Right ventricle myocardium inferior (tissue), 1 donor: ENCODE measurements at places on chromosomes 6 and 20. TPM values are rescaled to one million over a fixed set of nuclear protein-coding genes. Genes with fewer than 3 reads are reported as not detected.

DNA sequence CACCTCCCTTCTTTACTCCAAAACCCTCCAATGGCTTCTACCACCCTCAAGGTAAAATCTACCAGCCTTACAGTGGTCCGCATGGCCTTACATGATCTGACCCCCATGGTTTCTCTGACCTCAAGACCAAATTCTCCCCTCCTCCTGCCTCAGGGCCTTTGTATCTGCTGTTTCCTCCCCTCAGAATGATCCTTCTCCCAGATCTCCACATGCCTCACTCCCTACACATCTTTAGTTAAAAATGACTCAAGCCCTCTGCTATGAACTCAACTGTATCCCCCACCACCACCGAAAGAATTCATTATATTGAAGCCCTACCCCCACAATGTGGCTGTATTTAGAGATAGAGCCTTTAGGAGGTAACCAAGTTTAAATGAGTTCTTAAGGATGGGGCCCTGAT, 4.1 kb downstream of the SLC23A2 start:
- no peak for DNase-seq

DNA sequence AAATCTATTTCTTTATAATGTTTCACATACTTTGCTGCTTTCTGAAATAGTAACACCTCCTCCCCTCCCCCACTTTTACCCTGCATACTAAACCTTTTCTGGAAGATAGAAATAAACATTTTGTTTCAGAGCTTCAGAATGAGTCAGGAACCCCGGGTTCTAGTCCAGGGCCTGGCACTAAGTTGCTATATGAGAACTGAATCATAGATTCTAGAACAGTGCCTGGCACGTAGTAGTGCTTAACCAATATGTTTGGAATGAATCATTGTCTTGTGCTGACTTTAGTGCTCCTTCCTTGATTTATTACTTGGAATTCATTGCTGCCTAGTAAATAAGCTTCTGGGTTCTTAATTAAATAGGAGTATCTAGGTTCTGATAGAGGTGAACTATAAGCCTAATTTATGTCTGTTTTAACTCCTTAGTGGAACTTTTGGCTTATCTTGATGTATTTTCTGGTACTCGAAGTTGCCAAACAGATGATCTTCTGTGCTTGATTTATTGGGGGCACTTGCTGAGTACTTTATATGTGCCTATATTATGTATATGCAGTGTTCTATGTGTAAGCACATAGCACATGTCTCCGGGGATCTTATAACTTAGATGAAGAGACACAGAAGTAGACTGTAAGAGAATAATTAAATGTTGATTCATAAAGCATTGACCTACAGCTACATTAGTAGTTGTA, 18.6 kb downstream of the TAB2 start:
- DNase-seq: no peak

GRCh38 chr6:26012061-26012460, 49.5 kb downstream of the TRIM38 start:
- no peak for DNase-seq

GRCh38 chr6:39037082-39037508, 11.5 kb upstream of the GLP1R start:
- DNase-seq: no peak

GRCh38 chr6:13557841-13558240, 16.6 kb upstream of the SIRT5 start:
- DNase-seq: no peak

DNA sequence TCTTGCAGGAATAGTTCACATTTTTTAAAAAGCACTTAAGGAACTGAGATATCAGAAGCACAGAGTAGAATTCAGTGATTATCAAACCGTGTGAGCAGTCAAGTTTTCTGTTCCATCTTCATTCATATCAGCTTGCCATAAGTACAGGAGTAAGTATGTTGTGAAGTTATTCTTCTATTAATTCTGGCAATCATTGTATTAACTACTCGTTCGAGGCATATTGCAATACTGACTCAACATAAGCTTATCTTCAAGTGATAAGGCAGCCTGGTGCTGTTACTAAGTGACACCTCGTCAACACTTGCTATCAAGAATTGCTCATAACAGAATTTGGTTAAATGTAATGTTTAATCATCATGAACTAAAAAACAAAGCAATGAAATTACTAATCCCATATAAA, 75.7 kb upstream of the SNX9 start:
- no peak for DNase-seq

- no peak for DNase-seq
Measured at GRCh38 chr6:122202576-122203137, 196.8 kb upstream of the HSF2 start.

DNA sequence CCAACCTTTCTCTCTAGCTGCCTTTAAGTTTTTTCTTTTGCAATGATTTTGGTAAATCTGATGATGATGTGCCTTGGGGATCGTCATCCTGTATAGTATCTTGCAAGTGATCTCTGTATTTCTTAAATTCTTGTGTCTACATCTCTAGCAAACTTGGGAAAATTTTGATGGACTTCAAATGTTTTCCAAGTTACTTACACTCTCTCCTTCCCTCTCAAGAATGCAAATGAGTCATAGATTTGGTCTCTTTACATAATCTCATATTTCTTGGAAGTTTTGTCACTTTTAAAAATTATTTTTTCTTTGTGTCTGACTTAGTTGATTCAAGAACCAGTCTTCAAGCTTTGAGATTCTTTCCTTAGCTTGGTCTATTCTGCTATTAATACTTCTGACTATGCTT, 176.4 kb downstream of the TBC1D32 start:
- no peak for DNase-seq

DNA sequence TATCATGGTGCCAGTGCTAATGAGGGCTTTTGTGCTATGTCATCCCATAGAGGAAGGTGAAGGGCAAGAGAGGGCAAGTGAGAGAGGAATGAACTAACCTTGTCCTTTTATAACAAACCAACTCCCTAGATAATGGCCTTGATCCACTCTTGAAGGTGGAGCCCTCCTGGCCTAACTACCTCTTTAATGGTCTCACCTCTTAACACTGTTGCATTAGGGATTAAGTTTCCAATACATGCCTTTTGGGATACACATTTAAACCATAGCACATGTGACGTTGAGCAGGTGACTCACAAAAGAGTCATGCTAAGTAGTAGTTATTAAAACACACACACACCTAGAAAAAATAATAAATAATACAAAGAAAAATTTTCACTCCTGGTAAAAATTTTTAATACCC, 36.9 kb downstream of the CCN2 start:
- no peak for DNase-seq

DNA sequence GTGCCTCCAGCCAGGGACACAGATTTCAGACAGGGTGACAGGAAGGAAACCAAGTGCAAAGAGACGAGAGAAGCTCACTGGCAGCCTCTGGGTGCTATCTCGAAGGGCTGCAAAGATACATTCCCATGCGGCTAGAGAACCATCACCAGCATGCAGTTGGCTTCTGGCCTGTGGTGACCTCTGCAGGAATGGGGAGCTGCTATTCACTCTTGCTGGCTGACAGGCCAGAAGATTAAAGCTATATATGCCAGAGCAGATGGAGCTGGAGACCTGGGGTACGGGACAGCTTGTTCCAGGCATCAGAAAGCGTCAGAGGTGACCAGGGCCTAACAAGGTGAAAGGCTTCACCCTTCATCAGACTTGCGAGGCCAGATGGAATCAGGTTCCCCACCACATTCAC, 20.0 kb downstream of the MAP1LC3A start:
- DNase-seq: peak; percentile 74

DNA sequence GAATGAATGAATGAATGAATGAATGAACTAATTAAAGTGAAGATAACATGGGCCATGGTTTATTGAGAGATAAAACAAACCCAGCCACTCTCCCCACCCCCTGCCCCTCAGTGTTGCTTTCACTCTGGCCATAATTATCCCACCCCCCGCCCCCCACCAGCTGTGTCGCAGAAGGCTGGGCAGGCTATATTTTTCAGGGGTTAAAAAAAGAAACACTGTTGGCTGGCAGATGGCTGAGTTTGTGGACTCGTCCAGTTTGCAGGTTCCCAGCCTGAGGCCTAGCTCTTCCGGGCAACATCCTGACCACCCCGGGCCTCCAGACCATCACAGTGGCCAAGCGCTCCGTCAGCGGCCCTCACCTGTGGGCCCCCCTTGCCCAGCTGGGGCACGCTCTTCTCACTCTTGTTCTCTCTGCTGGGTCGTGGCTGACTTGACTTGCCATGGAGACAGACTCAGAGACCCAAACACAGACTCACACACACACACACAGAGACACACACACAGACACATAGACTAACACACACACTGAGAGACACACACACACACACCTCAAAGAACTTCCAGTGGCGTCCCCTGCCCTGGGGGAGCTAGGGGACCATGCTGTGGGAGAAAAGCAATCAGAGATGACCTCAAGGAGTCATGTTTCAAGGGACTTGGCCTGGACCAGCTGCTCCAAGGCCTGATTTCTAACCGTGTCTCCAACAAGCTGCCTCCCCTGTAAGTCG, 2.2 kb upstream of the GRM4 start:
- DNase-seq: no peak

- no peak for DNase-seq
Measured at GRCh38 chr20:52859156-52859876, 112.8 kb upstream of the TSHZ2 start.

DNA sequence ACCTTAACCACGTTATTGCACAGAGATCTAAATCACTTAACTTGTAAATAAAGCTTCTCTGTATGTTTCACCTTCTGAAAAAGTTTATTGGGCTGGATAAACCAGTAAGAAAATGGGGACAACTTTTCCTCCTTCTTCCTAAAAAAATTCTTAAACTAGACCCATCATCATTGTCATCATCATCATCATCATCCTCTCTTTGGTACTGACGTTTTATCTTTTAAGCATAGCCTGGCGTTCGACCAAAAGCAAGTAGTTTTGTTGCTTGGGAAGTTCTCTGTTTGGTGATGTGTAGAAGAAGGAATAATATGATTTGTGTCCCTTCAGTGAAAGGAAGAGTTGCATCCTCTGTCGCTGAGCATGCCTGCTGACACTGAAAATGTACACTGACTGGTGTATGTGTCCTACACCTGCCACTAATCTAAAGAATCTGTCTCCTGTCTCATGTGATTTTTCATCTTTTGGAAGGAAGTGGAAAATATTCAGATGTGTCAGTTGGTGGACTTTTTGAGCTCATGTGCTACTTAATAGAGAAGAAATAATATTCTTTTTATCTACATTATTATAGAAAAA, 2.5 kb downstream of the CLVS2 start:
- DNase-seq: no peak

- no peak for DNase-seq
Measured at GRCh38 chr20:59788811-59789397, 144.5 kb downstream of the SYCP2 start.

- no peak for DNase-seq
Measured at GRCh38 chr6:43521836-43522235, 4.9 kb downstream of the POLR1C start.

DNA sequence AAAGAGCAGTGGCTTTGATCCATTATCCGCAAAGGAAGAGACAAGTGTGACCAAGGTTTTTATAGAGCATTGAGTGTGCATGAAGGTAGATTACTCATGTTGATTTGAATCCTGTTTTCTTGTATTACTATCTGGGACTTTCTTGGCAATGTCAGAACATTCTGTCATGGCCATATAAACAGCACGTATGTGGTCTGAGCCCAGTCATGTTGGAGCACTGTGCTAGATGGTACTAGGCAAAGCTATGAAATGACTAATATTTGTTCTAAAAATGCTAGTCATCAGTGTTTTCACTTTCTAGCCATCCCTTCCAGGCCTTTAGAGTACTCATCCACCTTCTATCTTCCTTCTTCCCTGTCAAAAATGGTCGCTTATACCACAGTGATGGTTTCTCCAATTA, 278.6 kb upstream of the FLRT3 start:
- DNase-seq: no peak

- DNase-seq: peak; percentile 82
Measured at GRCh38 chr6:13488015-13488895, 855 bp upstream of the GFOD1 start.

GRCh38 chr6:36336779-36337241, at the start of gene BNIP5:
TSS of gene BNIP5 (minus strand) at chr6:36336888. CDS start at chr6:36330690, 6,198 bp downstream.
- no peak for DNase-seq

- no peak for DNase-seq
Measured at GRCh38 chr6:137827977-137828810, 38.9 kb upstream of the TNFAIP3 start.

- DNase-seq: no peak
Measured at GRCh38 chr6:74638412-74638811, 567.4 kb downstream of the COL12A1 start.

Gene RGS17
- 0.05 TPM for total RNA-seq

Gene WFDC5
- not detected for total RNA-seq

Gene CTSZ
- 138 TPM for total RNA-seq

Gene TRERF1
- total RNA-seq: 1.7 TPM

Gene PTCHD4
- 0.92 TPM for total RNA-seq

Gene BEND6
- total RNA-seq: 0.30 TPM

Gene PNPLA1
- total RNA-seq: not detected

Gene CENPQ
- 4.3 TPM for total RNA-seq

Gene CST8
- not detected for total RNA-seq

Gene EPPIN
- not detected for total RNA-seq

Gene PAX1
- total RNA-seq: not detected

Gene CST11
- not detected for total RNA-seq

Gene GMPR
- 125 TPM for total RNA-seq
